Daoy (cell line): ENCODE measurements at places on chromosomes 1 and 21.
A peak's percentile ranks its signal among the peaks of the same experiment; 100 is the strongest.

DNA sequence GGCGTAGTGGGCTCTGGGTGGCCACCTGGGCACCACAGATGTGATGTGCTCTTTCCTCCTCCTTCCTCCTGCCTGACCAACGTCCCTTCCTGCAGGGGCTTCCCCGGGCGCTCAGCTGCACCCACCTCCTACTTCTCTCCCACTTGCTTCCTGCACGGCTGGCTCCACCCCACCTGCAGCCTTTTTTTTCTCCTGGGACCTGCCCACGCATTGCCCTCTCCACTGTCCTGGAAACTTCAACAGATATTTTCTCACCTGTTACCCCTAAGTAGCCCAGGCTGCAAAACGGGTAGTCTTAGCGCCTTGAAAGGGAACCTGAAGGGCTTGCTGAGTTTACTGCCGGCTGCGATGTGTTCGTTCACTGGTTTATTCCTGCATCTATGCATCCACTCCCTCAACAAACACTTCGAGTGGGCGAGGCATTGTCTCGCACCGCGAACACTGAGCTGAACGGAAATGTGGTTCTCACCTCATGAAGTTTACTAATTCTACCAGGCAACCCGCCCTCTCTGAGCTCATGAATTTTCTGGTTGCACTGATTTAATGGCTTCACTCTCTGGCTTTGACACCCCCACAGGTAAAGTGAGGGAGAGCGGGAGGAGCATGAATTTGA lies 23.6 kb downstream of the ZBTB18 start:
- DNase-seq = no peak

DNA sequence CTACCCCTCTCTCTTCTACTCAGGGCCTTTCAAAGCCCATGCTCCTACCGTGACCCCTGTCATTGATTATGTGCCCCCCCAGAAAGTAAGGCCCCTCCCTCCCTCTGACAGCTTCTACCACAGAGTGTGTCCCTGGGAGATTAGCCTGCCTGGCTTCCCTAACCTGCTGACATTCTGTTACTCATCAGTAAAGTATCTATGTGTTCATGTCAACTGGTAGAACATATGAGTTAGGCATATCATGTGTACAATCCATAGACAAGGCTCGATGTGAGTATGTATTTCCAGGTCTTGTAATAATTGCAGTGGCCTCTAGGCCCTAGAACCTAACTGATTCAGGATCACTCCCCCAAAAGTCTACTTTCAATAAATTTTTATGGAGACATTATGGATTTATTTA lies 120.0 kb downstream of the GIPC2 start:
- no peak for DNase-seq

- DNase-seq = no peak
Measured at GRCh38 chr1:230321741-230322420, 104.3 kb downstream of the PGBD5 start.

- no peak for DNase-seq
Measured at GRCh38 chr1:95012389-95012788, 60.4 kb downstream of the ALG14 start.

GRCh38 chr1:42945164-42945563 lies 13.5 kb downstream of the SLC2A1 start:
- no peak for DNase-seq

GRCh38 chr1:25744140-25744581 lies 55.8 kb upstream of the SELENON start:
- peak; percentile 54 for DNase-seq

- DNase-seq = no peak
Measured at GRCh38 chr1:29802181-29803068, 566.1 kb downstream of the PTPRU start.

DNA sequence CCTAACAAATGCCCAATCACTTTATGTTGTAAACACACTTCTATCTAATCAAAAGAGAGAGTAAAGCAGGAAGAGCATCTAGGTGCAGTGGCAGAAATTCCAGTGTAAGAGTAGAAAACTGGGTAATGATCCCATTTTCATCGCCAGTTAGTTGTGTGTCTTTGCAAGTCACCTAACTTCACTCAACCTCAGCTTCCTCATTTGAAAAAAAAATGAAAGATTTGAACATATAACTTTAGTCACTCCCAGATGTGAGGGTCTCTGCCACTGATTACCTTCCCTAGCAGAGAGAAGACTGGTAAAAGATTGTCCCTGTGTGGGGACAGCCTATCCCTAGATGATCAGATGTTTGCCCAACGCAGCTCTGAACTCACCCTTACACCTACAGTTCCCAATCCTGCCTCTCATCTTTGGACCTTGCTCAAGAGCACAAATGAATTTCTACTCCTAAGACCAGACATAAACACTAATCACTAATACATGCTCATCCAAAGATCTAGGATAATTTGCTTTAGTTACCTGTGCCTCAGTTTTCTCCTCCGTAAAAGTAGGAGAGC lies 25.2 kb upstream of the DUSP23 start:
- no peak for DNase-seq

DNA sequence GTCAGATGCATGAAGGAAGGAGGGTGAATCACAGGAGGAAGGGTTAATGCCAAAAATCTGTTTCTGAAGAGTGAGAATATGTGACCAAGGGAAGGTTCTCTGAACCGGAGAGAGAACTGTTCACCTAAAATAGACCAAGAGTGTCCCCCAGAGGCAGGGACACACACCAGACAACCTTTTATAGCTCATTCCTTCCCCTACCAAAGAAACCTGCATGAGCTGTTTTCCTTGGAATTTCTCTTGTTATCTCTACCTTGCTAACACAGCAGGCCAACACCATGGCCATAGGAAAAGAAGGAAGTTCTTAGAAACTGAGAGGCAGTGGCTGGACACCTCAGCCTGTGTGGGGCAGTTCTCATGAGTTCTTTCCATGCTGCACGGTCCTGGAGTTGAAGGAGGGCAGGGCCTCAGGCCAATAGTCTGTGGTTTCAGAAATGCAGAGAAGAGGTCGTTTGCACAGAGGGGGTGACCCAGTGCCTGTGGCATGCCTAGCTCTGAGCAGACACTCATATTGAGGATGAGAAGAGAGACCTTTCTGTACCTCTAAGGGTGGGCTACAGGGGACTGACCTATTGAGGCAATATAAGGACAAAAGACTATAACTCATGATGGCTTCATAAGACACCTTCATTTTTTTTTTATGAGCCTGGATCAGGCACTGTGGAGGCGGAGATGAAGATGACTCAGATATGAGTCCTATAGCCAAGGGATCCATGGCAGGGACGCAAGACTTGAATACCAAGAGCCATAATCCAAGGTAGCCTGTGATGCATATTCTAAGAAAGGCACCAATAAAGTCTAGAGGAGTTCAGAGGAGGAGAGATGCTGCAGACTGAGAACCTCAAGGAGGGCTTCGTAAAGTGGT lies 39.4 kb downstream of the IGFN1 start:
- DNase-seq = peak; percentile 56

GRCh38 chr1:27538793-27539192 lies 48.8 kb upstream of the WASF2 start:
- DNase-seq = peak; percentile 81

DNA sequence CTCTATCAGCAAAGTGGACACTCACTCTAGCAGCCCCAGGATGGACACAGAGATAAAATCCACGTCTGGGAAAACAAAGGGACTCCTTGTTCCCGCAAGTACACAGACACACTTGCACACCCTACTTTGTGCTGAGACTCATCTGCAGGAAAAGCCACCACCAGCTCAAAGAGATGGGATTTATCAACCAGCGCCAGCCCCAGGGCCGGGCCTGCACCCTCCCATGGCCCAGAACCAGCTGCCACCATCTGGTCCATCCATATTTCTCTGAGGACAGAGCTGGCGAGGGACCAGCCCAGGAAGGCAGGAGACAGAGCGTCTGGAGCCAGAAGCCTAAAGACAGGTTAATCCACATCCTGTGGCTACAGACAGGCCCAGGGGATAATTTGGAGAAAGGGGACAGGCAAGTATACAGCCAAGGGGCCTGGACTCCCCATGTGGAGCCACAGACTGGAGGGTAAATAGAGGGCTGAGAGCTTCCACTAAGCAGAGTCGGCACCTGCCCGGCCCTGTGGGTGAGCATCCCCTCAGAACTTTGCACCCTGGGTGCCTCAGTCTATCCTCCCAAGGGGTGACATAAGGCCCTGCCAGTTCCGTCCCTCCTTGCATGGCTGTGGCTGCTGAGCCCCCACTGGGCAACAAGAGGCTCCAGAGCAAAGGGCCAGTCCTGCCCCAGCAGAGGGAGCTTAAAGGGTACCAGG lies 233.9 kb downstream of the PTPRU start:
- no peak for DNase-seq
